Left renal pelvis (tissue), 4 donors: ENCODE measurements at places on chromosomes 11 and 22. TPM values are rescaled to one million over a fixed set of nuclear protein-coding genes. Genes with fewer than 3 reads are reported as not detected.

OR52E1 gene
- not detected for polyA plus RNA-seq

CLMP gene
- polyA plus RNA-seq: 47.8 TPM

CSTPP1 gene
- 55.8 TPM for polyA plus RNA-seq

MMP3 gene
- not detected for polyA plus RNA-seq

TMEM45B gene
- 0.57 TPM for polyA plus RNA-seq

POGLUT3 gene
- polyA plus RNA-seq: 112 TPM

GRCh38 chr11:106706355-106706754 lies 311.9 kb downstream of the GUCY1A2 start:
- DNase-seq: no peak

- DNase-seq: no peak
Observed at GRCh38 chr11:83033371-83033770, 38.3 kb downstream of the RAB30 start.

- DNase-seq: no peak
Observed at GRCh38 chr11:76786441-76787014, 3.4 kb downstream of the TSKU start.

DNA sequence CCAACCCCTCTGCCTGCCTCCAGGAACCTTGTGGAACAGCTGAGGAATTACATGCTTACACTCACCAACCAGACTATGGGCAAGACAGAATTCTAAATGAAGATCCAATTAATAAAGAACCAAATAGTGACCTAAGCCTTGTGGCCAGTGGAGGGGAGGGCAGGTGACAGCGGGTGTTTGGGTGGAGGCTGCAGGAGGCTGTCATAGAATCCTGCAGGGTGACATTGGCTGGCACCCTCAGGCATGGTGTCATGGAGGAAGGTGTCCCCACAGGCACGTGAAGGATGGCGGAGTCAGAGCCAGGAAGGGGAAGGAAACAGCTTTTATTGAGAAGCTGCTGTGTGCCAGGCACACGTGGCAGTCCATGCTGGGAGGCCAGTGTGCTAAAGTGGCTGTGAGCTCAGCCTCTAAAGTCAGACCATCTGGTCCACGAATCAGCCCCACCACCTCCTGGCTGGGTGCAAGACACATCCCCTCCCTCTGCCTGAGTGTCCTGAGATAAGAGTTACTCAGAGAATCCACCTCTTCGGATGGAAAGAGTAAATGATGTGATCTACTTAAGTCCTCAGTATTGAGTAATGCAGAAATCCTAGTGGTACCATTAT lies 8.7 kb downstream of the MYO18B start:
- DNase-seq: no peak

DNA sequence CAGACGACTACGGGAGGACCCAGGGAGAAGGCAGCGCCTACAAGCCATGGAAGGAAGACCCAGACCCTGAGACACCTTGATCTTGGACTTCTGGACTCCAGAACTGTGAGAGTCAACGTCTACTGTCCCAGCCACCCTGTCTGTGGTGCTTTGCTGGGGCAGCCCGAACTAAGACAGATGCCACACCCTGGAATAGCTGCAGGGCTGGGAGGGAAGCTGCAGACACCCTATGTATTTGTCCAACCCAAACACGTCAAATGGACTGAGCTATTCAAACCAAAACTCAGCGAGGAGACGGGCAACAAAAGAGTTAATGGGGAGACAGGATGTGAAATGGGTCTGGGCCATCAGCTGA lies 169.3 kb downstream of the CTTN start:
- no peak for DNase-seq

GRCh38 chr11:57095896-57096295 lies 85.9 kb upstream of the LRRC55 start:
- no peak for DNase-seq

DNA sequence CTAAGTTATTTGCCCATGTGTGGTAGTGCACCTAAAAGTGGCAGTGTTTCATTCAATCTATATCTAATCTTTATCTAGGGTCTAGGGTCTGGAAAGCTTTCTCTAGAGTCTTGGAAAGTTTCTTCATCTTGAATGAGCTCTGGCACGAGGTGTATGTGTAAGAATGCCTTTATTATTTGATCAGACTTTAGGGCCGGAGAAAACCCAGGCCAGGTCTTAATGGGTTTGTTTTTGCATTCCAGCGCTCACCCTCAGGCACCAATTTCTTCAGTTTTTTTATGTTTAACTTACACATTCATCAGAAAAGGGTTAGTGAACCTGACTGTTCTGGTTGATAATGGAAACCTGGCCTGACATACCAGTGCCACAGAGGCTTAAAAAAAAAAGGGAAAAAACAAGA lies 68.3 kb upstream of the SLN start:
- DNase-seq: no peak

DNA sequence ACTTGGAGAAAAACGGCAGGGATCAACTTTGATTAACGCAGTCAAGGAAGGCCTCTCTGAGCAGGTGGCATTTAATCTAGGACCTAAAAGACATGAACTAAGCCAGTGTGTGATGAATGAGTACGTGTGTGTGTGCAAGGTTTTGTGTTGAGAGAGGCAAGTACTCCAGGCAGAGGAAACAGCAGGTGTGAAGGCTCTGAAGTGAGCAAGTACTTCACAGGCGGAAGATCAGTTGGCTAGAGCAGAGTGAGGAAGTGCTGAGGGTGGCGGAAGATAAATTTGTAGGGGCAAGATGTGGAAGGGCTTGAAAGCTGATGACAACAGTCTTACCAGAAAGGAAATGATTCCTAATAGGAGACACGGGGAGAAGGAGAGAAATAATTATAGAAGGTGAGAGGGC lies 6.8 kb downstream of the APIP start:
- no peak for DNase-seq

DNA sequence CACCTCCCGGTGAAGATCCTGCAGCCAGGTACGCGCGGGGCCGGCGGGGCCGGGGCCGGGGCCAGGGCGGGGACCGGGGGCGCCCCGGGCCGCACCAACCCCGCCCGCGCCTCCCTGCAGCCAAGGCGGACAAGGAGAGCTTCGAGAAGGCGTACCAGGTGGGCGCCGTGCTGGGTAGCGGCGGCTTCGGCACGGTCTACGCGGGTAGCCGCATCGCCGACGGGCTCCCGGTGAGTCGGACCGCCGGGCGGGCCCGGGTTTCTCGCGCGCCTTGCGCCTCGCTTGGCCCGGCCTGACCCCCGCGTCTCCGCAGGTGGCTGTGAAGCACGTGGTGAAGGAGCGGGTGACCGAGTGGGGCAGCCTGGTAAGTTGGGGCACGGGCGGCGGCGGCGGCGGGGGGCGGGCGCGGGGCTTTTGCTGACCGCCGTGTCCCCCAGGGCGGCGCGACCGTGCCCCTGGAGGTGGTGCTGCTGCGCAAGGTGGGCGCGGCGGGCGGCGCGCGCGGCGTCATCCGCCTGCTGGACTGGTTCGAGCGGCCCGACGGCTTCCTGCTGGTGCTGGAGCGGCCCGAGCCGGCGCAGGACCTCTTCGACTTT lies 531 bp downstream of the PIM3 start:
- DNase-seq: no peak

DNA sequence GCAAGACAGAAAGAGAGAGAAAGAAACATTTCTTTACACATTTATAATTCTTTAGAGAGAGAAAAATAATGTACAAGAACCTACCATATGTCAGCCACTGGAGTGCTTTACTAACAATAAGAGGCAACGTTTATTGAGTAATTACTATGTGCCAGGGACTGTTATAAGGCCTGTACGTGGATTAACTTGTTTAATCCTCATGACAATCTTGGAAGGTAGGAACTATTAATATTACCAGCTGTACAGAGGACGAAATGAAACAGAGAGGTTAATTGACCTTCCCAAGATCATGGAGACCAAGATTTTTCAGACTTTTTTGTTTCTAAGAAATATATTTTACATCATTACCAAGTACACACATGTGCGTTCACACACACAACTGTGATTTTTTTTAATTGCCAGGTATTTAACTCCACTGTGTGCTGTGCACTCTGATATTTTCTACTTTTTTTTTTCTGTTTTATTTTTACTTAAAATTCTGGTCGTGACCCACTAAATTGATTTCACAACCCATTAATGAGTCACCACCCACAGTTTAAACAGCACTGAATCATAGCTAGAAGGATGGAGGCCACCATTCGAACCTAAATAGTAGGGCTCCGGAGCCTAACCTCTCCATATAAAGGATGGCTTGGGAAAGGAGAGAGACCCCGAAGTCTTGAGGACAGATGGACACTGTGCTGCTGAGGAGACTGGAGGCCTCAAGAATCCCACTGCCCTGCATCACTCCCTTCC lies 21.4 kb downstream of the CREB3L1 start:
- no peak for DNase-seq

DNA sequence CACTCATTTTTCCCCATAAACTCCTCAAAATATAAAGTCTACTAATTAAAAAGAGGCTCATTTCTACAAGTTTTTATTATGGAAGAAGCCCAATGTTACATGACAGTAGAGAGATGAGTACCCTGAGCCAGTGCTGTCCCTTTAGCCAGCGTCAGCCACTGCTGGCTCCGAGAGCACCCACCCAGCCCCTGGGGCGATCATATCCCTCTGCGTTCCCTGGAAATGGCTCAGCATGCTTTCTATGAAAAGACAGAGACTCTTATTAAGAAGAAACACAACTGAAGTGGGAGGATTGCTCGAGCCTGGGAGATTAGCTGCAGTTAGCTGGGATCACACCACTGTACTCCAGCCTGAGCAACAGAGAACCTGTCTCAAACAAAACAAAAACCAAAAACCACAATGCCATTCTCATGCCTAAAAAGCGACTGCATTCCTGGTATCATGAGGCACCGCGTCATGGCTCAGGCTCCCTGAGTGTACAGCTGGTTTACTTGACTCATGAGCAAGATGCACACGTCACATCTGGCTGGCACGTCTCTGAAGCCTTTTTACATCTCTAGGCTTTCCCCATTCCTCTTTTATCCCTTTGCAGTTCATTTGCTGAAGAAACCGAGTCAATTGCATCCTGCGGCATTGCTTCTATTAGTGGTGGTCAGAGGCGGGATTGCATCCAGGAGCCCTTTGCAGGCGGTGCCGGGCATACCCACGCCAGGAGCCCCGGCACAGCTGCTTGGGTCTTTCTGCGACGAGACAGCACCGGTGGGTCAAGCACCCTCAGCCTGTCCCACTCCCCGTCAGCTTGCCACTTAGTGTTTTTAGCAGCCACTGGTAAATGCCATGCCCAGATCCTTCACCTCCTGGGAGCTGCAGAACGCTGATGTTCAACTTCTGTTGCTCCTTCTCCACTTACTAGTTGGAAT lies 119.9 kb downstream of the CTTN start:
- DNase-seq: no peak

DNA sequence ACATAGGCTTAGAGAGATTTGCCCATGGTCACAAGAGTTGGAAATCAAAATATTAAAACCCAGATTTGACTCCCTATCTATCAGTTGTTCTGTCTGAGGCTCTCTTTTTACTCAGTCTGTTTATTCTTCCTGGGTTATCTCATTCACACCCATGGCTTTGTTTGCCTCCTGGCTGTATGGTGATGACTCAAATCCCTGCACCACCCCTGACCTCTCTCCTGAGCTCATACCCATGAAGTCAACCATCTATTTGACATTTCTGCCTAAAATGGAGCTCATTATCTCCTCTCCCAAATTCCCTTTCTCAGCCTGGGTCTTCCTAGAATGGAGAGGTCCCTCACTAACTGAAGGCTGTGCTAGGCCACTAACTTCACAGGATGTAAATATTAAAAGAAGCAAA lies 27.8 kb upstream of the CCDC134 start:
- DNase-seq: no peak

DNA sequence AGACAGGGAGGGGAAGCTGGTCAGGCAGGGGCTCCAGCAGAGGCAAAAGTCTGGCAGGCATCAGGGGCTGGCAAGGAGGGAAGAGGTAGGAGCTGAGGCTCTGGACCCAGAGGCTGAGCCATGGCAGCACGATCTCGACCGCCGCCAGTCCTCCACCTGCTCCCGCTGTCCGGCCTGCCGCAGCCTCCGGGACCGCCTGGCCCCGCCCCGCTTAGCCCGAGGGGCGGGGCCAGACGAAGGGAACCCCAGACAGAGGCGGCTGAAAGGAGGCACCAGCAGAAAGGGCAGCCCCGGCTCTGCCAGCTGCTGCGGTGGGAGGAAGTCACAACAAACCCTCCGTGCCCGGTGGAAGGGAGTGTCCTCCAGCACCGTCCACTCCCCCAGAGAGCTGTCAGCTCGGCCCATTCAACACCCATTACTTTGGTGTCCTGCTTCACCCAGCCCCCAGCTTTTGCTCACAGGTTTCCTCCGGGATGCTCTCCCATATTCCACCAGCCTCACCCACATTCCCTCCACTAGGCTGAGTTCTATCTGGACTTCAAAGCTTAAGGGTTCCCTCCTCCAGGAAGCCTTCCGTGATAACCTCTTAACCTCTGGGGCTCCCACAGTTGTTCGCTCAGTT lies at the start of gene MFNG:
TSS of gene MFNG (minus strand) at position 161 of the 622 bp plus-strand sequence. CDS start 207 bp downstream, outside the sequence.
- peak; percentile 60 for DNase-seq

DNA sequence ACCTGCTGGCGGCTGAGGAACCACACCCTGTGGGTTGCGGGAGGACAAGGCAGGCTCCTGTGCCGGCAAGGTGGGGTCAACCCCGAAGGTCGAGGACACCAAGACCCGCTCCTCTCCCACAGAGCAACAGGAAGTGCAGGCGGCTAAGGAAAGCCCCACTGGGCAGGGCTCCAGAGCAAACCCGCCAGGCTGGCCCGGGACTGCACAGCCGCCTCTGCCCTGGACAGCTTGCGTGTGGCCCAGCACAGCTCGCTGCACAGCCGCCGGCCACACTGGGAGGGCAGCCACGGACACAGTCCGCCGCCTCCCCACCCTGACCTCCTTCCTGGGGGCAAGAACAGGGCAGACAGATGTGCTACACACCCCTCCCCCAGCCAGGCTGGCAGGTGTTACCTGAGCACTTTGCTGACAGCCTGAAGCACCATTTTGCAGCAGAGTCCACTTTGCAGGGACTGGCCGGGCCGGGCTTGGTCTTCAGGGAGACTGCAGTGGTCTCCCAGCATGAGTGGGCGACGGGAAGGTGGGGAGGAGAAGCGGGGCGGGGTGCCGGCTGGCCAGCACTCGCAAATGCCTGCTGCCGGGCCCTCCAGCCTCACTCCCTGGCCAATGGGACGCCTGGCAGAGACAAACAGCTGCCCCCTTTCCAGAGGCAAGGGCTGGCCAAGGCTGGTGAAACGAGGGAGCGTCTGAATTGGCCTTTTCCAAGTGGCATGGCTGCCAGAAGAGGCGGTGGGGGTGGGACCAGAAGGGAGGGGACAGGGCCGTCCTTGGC lies at the start of gene MOB2:
TSS of gene MOB2 (minus strand) at position 726 of the 772 bp plus-strand sequence. CDS start at position 503, 223 bp downstream.
- no peak for DNase-seq

DNA sequence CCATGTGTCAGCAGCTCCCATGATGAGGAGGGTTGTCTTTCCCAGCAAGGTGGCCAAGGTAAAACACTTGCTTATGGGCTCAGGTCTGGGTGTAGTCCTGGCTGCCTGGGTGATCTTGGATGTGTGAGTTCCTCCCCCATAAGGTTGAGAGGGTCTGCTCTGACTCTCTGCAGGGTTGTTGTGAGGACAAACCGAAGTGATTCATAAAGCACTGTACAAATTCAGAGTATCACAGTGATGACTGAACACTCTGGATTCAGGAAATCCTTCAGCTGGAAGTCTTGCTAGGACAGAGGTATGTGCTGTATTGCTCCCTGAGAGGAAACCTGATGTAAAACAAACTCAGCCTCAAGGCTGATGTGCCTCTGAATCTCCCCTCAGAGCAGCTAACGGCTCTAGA lies 220.9 kb upstream of the PITPNB start:
- no peak for DNase-seq
